ENCODE measurements at places on chromosomes 2 and 18.

- no peak for DNase-seq
These were observed 31.4 kb downstream of the MAP3K20 start for GRCh38 chr2:173106959-173107628.

- DNase-seq: no peak
These were observed 208.4 kb downstream of the RAD51AP2 start for GRCh38 chr2:17309741-17310339.

DNA sequence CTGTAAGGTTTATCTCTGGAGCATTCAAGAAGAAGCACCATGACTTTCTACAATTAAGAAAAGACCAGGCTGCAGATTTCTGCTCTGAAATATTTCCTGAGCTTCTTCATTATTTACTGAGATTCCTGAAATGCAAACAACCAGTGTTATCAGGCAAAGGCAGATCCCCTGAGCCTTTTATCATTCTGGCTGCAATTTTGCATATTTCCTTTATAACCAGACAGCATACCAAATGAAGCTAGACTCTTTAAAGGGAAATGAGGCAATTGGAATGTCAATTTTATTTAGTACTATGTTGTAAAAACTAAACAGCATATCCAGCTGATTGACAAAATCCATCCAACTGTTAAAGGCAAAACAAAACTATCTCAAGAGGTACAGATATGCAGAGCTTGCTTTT is 372.5 kb downstream of the RIT2 start:
- DNase-seq: no peak

DNA sequence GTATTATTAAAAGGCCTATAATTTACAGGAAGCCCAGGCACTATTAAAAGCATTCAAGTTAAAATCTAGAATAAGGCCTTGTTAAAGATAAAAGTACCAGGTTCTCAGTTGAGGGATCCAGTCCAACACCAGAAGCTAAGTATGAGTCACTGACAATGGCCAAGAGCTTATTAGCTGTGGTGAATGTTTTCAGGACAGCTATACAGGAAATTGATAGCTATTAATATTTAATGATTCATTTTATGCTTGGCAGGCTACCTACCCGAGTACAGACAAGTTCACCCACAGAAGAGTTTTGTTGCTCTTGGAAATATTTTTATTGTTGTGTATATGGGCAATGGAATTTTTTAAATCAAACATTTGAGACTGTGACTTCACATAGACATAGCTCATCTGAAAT is 729.6 kb upstream of the ZNF804A start:
- DNase-seq: no peak

- no peak for DNase-seq
These were observed 245.0 kb upstream of the NT5C1B start for GRCh38 chr2:18834341-18834740.

DNA sequence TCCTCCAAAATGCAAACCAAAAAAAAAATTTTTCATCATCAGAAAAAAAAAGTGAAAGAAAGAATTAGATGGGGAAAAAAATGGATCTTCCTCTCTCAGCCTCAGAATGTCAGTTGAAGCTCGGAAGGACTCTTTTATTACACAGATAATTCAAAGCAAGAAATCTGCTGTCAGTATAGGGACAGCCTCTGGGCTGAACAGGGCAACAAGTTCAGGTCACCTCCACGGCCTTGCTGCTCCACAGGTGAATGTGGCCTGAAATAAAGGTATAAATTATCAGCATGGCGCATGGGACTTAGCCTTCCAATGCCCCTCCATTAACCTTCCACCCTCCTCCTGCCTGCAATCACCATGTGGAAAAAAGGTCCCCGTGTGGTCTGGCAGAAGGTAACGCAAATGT is 316.8 kb upstream of the POU3F3 start:
- DNase-seq: no peak

Measured in activated effector memory CD4-positive, alpha-beta T cell treated with anti-CD3 and anti-CD28 coated beads, Interleukin-2, amount 50 U/mL, for 16 hours (primary cell).